ENCODE measurements at places on chromosomes 7 and 10. TPM values are rescaled to one million over a fixed set of nuclear protein-coding genes. Genes with fewer than 3 reads are reported as not detected.

GRCh38 chr10:63522277-63522687 is 1.1 kb downstream of the REEP3 start:
- DNase-seq: peak; percentile 35

GRCh38 chr7:130853503-130854279 is 119.7 kb upstream of the KLF14 start:
- DNase-seq: peak; percentile 71

DNA sequence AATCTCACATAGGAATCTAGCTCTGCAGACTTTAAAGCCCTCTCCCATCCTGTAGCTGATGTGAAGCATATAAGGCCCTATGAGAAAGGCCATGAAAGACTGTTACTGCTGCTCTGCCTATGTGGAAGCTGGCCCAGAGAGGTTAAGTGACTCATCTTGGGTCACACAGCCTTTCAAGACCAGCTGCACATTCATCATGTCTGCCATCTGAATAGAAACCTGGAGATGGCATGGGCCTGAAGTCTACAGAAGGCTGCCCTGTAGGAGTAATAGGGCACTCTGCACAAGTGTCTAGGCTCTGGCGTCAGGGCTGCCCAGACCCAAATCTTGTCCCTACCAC is 59.4 kb upstream of the COL13A1 start:
- no peak for DNase-seq

DNA sequence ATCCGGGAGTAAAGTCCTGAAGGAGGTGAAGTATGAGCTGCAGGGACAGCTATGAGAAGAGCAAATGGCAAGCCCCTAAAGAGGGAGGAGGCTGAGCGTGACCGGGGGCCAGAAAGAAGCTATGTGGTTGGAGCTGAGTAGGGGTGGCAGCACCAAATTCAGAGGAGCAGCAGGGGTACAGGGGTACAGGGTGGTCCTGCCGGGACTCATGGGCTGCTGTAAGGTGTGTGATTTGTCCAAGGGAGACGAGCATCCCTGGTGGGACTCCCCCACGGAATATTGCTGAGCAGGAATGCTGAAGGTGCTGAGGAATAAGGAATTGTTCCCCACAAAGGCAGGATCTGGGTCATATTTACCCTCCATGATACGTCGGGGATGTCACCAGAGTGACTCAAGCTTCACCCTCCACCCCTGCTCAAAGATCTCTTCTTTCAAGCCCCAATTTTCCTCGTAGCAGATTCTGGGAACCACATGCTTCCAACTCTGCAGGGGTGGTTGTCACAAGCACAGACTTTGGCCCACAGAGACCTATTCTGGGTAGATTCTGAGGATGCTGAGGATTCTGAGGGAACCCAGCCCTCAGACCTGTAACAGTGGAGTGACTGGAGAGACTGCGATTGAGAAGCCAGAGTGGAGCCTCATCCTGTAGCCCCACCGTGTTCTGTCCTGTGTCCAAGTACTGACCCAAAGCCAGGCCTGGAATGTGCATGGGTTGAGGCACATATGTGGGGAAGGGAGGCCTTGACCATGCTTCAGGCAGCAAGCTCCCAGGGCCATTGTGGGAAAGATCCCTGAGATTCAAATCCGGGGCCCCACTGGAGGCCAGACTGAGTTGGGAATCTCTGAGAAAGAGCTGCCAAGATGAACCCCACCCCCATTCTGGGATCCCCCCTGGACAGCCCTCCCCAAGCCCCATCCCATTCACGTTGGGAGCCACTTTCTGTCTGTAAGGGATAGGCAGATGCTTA is 4.2 kb downstream of the SFTPD start:
- DNase-seq: no peak

GRCh38 chr10:17506390-17506789 is 52.0 kb upstream of the ST8SIA6 start:
- DNase-seq: peak; percentile 57

- no peak for DNase-seq
Observed at GRCh38 chr7:116145245-116145852, 65.0 kb upstream of the TES start.

MYPN gene
- total RNA-seq: 18.6 TPM

SFTPA1 gene
- total RNA-seq: not detected

MKI67 gene
- 21.2 TPM for total RNA-seq

DNA sequence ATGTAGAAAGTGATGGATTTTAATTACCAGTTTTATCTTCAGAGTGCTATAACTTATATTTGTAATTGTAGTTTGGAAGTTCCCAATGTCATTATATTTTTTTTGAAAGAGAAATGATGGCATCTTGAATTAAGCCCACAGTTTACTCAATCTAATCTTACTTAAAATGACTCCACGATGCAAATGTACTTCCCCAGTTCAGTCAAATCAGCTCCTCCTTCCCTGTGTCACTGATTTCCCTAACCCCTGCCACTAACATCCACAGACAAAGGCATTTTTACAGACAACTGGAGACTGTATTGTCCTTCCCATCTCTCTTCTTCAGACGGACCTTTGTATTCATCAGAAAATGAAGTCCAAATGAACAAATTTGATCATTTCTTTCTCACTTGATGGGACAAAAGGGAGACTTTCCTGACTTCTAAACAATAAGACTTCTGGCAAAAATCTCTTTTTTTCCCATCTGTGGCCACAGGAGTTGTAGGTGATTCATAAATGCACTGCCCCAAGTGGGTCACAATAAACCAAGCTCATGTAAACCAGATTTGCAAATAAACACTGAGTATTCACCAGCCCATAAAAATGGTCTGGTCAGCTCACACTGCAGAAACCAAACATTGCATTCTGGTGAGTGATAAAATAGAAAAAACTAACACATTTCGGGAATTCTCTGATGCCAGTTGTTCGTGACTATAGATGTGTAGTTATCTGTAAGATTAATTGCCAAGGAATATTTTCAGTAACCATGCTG is 162.9 kb downstream of the FANK1 start:
- DNase-seq: peak; percentile 88

- DNase-seq: no peak
Observed at GRCh38 chr10:90302758-90303481, 554.9 kb downstream of the HTR7 start.

DNA sequence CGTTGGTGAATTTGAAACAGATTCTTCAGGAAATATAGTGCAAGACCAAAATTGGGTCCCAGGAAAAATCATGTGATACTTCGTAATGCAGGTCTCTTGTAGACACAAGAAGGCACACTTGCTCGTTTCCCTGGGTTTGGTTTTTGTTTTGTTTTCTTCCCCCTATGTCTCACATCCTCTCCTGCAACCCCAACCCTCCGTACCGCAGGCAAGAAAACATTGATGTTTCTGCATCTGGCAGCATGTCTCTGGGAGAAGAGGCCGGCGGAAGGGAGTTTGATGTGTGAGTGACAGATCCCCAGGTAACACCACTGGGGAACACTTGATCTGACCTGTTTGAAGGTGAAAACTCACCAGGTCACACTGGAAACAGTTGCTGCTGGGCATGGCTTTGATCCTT is 718.5 kb downstream of the AUTS2 start:
- no peak for DNase-seq

DNA sequence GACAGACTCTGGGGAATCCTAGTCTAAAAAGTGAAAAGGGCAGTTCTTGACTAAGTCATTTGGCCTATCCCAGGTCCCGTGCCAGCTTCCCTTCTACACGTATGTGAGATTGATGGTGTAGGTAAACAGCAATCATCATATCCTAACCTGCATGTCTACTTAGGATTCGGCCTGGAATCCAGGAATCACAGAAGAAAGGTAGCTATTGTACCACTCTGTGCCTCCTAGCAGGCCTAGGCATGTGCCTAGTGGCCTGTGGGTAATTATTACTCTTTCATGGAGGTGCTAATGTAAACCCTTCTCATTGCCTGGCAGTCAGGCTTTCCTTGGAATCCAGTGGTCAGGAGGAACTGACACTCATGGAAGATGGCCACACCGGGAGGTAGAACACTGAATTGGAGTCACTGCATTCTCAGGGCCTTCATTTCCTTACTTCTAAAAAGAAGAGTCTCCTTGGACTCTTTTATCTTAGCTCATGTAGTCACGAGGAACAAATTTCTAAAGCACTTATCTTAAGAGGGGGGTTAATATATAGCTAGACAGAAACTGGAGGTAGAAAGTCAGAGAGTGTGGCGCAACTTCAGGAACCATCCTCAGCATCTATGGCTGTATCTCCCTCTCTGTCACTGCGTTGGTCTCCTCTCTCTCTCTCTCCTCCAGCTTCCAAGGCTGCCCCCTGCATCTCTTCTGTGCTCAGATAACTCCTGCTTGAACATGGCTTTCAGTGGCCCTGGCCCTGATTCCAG is 122.5 kb downstream of the C1GALT1 start:
- DNase-seq: no peak

- no peak for DNase-seq
Observed at GRCh38 chr10:63574011-63574410, 52.8 kb downstream of the REEP3 start.

- DNase-seq: peak; percentile 51
Observed at GRCh38 chr7:135169964-135170273, 588 bp downstream of the CYREN start.

- no peak for DNase-seq
Observed at GRCh38 chr10:126508535-126509040, 120.3 kb upstream of the ADAM12 start.

AMPH gene
- 0.86 TPM for total RNA-seq

NUTM2D gene
- 0.43 TPM for total RNA-seq

ZNF467 gene
- 1.3 TPM for total RNA-seq

NUTM2A gene
- under 0.01 TPM for total RNA-seq

GRCh38 chr10:28595613-28596012 is 62.7 kb downstream of the WAC start:
- DNase-seq: peak; percentile 36

DNA sequence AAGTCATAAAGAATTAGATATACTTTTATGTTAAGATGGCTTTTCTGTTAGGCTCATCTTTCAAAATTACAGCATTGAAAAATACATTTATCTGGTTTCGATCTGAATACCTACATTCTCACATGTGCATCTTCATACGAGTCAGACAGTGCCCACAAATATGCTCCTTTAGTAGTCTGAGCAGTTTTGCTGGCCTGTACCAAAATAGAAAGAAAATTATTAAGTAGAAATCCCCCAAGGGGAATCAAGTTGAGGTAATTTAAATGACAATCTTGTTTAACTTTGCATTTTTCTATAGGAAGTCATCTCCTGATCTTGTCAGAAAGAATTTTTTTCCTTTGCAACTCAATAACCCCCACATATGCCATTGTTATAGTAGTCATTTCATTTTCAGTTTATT is 287.4 kb upstream of the SEMA3D start:
- no peak for DNase-seq

NFE2L3 gene
- total RNA-seq: 6.9 TPM

TSPAN15 gene
- total RNA-seq: 6.0 TPM

CCDC71L gene
- 50.3 TPM for total RNA-seq

DNA sequence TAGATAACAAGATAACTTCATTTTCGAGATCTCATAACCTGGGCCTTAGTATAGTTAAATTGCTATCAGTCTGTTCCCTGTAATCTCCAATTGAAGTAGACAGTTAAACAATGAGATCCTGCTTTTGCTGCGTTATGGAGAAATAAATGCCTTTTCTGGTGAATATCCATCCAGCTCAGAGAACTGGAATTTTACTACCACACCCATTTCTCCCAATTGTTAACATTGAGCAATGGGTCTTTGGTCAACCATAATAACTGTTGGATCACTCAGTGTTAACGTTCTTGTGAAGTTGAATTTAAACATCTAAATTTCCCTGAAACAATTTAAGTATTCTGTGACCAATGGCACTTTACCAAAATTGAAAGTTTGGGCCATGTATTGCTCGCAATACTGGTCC is 3.0 kb downstream of the CALU start:
- peak; percentile 79 for DNase-seq

- DNase-seq: no peak
Observed at GRCh38 chr10:47378606-47379444, 5.3 kb downstream of the ZNF488 start.

UTF1 gene
- total RNA-seq: not detected

DNA sequence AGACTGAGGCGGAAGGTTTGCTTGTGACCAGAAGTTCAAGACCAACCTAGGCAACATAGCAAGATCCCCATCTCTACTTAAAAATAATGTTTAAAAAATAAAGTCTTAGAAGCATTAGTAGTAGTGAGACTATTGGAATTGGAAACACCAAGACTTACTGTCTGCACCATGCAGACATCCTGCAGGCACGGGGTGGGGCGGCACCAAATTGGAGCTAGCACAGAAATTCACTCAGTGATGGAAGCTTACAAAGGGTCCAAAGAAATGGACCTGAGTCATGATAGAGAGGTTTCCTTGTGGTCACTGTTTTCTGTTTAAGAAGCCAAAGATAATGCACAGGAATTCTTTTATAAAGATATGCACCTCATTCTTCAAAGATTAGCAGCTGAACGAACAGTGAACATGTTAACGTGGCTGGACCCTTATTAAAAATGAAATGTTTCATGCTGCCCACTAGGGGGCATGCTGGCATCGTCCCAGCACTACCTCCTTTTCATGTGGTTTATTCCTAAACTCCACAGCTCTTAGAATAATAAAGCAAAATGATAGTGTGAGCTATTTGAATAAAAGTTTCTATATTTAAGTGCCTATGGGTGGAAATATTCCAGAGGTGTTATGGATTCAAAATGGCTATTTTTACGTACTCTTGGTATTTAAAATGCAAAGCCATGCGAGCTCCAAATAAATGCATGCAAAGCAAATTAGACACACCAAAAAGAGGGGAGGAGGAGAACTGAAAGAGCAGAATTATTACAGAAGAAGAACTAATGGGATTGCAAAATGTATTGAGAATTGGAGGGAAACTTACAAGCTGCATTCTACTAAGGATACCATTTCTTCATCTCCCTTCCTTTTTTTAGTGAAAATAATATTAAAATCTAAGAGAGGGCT is 28.6 kb downstream of the PDSS1 start:
- DNase-seq: peak; percentile 71

OR2A42 gene
- total RNA-seq: under 0.01 TPM

GRCh38 chr7:34756025-34756437 is 98.0 kb downstream of the NPSR1 start:
- no peak for DNase-seq

- DNase-seq: peak; percentile 85
Observed at GRCh38 chr10:42594246-42594650, 44.1 kb downstream of the ZNF33B start.

FAM25G gene
- not detected for total RNA-seq

ATP5F1C gene
- 235 TPM for total RNA-seq

DNA sequence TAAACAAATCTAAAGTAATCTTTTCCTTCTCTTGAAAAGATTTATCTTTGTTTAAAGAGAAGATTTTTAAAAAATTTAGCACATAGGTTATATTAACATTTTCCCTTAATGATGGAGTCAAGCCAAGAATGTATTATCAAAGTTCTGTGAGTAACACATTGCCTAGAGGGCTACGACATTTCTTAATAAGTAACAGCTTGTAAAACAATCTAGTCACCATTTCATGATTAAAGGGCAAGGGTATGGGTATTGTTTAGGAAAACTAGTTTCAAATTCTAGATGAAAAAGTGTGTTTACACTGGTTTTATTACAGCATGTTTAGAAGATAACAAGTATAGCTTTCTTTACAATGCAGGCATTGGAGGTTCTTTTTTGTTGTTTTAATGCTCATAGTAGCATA is 28.6 kb upstream of the LAMB4 start:
- no peak for DNase-seq

DNA sequence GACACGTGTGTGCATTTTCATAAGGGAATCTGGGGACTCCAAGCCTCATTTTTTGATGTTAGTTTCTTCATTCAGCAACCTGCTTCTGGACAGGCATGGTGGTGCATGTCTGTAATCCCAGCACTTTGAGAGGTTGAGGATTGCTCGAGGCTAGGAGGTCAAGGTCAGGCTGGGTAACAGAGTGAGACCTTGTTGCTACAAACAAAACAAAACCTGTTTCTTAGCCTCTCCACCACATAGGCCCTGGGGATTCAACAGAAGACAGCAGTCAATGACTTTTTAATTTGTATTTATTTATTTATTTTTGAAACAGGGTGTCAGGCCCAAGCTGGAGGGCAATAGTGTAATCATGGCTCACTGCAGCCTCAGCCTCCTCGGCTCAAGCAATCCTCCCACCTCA is 6.9 kb upstream of the CYTH3 start:
- DNase-seq: no peak

MOGAT3 gene
- total RNA-seq: not detected
